ENCODE measurements at places on chromosomes 1 and 21. TPM values are rescaled to one million over a fixed set of nuclear protein-coding genes. Genes with fewer than 3 reads are reported as not detected.

DNA sequence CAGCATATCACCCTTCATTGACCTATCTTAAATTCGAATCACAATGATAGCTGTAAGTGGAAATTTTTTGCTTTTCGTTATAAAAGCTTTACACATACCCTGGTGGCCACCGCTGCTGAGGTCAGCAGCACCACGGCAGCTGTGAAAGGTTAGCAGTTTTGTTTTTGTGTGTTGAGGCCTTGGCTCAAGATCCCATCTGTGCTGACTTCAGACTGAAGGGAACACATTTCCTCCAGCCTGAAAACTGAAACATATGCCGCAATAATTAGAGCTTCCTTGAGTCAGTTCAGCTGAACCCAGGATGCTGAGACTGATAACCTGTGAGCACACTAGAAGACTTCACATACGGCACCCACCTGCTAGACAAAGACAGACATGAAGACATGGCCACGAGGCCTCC lies 103.0 kb downstream of the SMYD3 start:
- H3K4me3 ChIP-seq: no peak overlapping the region
- no peaks in the 10 kb centered on the region for H3K27me3 ChIP-seq
- peaks cover 4% of the 10 kb centered on the region for H3K36me3 ChIP-seq

Gene MAP3K7CL
- 3.2 TPM for total RNA-seq

Gene ADORA1
- total RNA-seq: not detected

Gene HPDL
- 39.8 TPM for total RNA-seq

Gene LY9
- total RNA-seq: 19.1 TPM

All from activated CD8-positive, alpha-beta T cell treated with anti-CD3 and anti-CD28 coated beads for 36 hours (primary cell).